ENCODE measurements at places on chromosomes 3 and 15.

- DNase-seq = no peak
Measured at GRCh38 chr3:42306499-42306898, 40.5 kb upstream of the CCK start.

GRCh38 chr3:156509189-156510174 is 45.4 kb downstream of the SSR3 start:
- DNase-seq = peak; percentile 45

DNA sequence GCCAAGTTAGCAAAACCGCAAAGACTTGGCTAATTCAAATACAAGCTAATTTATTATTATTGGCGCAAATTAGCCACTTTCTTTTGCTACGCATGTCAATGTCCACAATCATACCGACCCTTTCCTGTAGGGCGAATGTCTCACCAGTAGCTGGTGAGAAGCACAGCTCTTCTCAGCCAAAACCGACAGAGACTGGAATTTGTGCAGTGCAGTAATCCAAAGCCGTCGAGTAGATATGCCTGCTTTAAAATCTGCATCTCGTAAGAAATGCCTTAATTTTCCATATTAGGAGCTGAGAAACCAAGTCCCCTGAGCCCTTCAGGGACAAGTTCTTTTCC is 614 bp upstream of the MINDY2 start:
- no peak for DNase-seq

- DNase-seq = no peak
Measured at GRCh38 chr3:50883755-50884154, 209.0 kb downstream of the DOCK3 start.

DNA sequence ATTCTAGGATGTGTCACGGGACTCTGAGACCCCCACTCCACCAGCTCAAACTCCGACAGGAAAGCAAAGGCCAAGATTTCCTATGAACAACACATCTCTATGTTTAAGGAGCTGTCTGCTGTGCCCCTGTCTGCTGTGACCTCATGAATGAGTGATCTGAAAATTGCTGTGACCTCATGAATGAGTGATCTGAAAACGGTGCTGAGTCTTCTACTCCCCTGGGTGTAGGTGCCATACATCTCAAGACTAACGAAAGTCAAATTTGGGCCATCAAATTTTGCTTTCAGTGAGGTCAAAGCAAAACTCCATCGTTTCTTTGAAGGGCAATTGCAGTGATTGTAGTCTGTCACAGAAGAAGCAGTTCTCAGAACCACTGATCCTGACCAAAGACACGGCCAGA is 24.4 kb downstream of the IL5RA start:
- DNase-seq = no peak

DNA sequence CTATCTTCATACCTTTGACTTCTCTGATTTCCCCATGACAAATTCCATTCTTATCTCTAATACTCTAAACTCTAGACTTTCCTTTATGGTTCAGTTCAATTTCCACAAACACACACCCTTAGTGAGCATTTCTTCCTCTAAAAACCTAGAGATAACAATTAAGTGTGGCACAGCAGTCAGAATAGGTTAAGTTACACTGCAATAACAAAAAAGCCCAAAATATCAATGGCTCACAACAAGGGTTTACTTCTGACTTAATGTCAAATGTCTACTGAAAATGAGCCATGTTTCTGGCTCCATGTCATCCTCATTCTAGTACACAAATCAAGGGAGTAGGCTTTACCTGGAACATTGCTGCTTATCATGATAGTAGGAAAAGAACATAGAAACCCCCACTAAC is 123.8 kb downstream of the TAFA4 start:
- no peak for DNase-seq

DNA sequence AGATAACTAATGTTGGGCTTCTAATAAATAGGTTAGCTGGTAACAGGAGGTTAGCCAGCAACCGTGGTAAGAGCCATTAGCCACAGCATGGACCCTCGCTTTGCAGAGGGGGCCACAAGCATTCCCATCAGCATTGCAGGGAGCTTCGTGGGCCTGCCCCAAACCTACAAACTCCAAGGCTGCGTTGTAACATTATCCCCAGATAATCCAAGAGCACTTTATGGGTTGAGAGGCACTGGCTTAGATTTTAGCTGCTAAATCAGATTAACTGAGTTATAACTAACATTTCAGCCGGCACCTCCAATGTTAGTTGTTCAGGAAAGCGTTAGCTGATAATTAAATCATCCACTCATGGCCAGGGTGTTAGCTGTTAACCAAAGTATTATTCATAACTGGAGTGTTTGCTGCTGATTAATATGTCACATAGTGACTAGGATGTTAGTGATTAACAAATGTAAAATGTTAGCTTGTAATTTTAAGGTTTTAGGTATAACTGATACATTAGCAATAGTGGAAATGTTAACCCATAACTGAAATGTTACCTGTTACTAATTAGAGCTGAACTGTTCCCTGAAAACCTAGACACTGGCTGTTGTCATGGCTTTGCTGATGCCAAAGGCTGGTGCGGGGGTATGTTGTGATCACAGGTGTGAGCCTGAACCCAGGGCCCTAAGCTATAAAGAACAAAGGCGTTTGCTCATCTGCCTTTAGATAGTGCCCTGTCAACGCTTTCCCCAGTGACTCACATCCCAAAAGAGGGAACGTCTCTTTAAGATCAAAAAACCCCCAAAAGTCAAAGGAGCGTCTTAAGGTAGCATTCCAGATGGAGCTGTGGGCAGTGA is 56.2 kb downstream of the SLC6A6 start:
- DNase-seq = no peak

DNA sequence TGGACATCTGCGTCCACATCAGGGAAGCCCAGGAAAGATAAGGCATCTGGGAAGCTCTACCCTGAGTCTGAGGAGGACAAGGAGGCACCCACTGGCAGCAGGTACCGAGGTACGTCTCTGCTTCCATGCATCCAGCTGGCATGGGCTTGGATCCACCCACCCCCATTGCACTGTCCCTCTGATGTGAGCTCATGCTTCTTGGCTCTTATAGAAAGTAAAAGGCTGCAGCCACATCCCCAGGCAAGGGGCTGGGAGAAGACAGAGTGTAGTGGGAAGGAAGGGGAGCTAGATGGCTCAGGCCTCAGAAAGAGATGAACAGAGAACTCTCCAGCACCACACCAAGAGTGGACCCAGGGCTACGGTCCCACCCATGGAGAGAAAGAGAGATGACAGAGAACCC is 18.2 kb downstream of the PTH1R start:
- no peak for DNase-seq

DNA sequence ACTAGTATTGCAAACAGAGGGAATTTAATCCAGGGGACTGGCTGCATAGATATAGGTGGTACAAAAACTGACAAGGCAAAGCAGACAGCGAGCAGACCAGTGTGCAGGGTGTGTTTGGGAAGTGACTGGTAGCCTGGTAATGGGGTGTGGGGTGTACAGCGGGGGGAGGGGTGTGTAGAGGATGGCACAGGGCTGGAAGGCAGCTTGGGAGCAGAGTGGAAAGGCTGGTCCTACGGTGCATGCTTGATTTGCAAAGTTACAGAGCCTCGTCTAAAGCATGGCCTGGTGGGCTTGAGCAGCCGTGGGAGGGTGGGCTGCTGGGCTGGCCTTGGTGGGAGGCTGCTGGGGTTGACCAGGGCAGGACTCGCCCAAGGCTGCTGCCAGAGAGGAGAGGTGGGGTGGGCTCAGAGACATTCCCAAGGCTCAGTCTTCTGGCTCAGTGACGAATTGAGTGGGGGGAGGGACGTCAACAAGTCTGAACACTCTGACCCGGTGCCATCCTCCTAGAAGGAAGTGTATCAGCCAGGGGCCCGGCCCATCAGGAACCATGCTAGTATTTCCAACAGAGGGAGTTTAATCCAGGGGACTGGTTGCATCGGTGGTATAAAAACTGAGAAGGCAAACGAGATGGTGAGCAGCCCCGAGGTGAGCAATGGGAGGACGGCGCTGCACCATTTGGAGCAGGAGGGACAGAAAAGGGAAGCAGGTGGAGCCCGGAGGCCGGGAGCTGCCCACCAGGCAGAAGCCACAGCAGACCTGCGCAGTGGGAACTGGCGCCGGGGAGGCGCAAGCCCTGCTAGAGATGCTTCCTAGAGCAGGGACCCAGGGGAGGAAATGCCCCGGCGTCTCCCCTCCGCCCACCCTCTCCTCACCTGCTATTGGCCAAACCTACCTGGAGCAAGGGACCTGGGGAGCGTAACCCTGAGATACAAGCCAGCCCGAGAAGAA is 29.2 kb downstream of the CPN2 start:
- DNase-seq = no peak
